ENCODE measurements at places on chromosomes 4 and X.

- DNase-seq: no peak
Observed at GRCh38 chrX:150088766-150089518, 150.7 kb upstream of the EOLA2 start.

DNA sequence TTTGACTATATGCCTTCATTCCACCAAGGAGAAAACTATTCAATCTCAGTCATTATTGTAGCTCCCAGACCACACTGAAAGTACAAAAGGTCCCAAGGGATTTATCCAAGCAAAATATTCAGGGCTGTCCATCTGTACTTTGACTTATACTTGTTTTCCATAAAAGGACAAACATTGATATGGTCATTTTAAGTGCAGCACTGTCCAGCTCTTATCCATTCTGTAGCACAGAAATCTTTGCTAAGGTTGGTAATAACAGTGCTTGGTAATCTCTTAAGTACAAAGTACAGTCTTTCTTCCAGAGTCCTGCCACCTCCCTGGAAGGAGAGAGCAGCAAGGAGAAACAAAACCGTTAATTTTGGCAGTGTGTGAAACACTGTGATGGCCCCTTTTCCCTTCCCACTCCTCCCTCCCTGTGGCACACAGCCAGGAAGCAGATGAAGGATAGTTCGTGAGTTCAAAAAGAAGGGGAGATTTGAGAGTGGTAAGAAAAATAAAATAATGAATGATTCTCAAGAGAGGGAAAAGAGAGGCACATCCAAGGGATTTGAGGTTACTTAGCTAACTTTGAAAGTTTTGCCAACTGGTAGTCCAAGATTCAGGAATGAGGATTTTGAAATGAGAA lies 6.8 kb upstream of the CXCL2 start:
- DNase-seq: no peak

DNA sequence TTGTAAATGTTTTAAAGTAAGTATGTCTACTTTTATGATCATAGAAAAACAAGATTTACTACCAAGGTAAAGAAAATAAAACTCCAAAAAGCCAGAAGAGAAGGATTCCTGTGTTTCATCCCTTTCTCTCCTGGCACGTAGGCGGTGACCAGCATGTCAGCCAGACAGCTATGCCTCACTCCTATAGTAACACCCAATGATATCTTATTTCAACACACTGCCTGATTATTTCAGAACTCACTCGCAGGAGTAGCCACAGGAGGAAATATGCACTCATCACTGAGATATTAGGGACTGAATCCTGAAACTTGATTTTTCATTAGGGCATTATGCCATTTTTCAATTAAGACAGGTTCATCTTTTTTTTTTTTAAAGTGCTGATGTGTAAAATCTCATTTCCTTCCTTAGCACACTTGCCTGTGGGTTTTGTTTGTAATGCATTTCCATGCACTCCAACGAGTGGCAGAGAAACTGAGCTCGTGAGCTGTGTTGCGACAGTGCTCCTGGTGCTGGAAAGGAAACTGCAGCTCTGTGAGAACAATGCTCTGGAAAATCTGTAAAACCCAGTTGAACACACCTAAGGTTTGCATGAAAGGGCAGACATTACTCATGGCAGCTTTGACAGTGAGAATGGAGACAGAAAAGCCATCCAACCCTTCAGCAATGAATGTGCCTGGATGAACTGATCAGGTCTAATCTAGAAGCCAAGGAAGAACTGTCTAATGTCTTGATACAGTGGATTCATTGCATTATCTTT lies 18.2 kb downstream of the RAI2 start:
- DNase-seq: no peak

DNA sequence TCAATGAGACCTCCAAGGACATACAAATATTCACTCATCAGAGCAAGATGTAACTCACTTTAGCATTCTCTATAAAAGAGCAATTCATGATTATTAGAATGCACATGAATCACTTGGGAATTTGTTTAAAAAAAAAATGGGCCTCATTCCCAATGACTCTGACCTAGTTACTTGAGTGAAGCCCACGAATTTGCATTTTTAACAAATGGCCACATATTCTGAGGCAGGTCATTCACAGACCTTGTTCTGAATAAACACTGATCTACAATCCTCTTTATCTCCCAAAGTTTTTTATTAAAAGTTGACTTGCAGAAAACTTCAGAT lies 255.1 kb upstream of the VEGFC start:
- DNase-seq: no peak

- DNase-seq: no peak
Observed at GRCh38 chr4:169079942-169080827, 70.1 kb upstream of the CBR4 start.
